ENCODE measurements at places on chromosomes 13 and 19. TPM values are rescaled to one million over a fixed set of nuclear protein-coding genes. Genes with fewer than 3 reads are reported as not detected.

ZNF415 gene
- total RNA-seq, result 8.6 TPM

ZNF534 gene
- total RNA-seq, result not detected

DNA sequence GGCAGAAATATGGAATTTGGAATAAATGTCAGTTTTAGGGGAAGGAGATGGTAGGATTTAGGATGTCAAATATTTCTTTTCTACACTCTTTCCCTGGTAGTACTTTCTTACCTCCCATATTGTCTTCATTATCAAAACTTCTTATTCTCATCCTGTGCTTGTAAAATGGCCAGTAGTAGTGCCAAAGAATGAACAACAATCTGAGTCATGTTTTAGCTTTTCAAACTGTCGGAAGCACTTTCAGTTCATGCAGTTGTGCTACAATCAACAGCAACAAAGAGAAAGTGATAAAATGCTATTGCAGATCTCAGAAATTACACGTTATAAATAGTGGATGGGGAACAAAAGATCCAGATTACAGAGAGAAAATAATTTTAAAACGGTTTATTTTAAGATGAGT, 193.7 kb upstream of the RXFP2 start:
- DNase-seq, result no peak

SIGLEC10 gene
- total RNA-seq, result not detected

MBD3L3 gene
- not detected for total RNA-seq

GRCh38 chr13:45872566-45872965, 21.0 kb upstream of the SIAH3 start:
- no peak for DNase-seq

- no peak for DNase-seq
Observed at GRCh38 chr13:113997845-113998751, 24.2 kb upstream of the C13orf46 start.

DNA sequence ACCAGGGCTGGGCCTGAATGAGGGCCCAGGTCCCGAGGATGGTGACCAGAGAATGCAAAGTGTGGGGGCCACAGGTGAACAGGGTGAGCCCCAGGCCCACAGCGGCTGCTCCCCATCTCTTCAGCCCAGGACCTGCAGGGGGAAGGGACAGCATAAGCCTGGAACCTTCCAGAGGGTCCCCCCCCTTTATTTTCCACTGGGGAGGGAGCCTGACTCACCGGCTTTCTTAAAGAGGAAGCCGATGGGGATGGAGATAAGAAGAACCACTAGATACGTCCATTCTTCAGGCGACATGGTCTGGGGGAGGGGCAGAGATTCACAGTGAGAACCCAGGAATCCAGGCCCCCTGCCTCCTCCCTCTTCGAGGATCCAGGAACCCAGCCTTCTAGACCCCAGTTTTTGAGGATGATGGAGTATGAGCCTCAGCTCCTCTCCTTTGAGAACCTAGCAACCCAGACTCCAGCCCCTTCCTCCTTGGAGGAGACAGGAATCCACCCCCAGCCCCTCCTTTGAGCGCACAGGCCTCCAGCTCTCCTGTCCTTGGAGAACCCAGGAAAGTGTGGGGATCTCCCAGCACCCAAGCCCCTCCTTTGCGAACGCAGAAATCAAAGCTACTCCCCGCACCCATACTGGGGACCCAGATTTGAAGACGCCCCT, 1.0 kb downstream of the MBOAT7 start:
- no peak for DNase-seq

- no peak for DNase-seq
Observed at GRCh38 chr19:58544591-58545285, 874 bp downstream of the TRIM28 start.

All from bronchial epithelial cell (primary cell).